ENCODE measurements at places on chromosomes 5 and 9.

DNA sequence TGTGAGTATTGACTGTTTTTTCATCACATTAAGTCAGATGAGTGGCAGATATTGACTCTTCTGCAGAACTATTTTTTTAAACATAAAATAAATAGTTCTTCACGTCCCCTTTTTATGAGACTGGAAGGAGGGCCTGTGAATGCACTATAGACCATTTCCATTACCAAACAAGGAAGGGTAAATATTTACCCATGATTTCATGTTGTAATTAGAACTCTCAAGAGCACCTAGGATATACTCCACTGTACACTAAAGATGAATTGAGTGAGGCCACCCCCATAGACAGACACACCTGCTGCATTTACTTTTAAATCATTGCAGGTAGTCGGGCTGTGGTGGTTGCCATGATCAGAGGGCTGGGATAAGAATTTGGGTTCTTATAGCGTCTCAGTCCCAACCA is 22.6 kb downstream of the SLC36A1 start:
- DNase-seq, result no peak

- DNase-seq, result no peak
Measured at GRCh38 chr5:150190987-150191386, 1.1 kb downstream of the SLC6A7 start.

- no peak for DNase-seq
Measured at GRCh38 chr9:5536684-5537083, 26.4 kb downstream of the PDCD1LG2 start.

GRCh38 chr5:81633891-81634290 is 117.0 kb downstream of the SSBP2 start:
- no peak for DNase-seq

GRCh38 chr9:4339836-4340560 is 40.1 kb upstream of the GLIS3 start:
- DNase-seq, result peak; percentile 26

DNA sequence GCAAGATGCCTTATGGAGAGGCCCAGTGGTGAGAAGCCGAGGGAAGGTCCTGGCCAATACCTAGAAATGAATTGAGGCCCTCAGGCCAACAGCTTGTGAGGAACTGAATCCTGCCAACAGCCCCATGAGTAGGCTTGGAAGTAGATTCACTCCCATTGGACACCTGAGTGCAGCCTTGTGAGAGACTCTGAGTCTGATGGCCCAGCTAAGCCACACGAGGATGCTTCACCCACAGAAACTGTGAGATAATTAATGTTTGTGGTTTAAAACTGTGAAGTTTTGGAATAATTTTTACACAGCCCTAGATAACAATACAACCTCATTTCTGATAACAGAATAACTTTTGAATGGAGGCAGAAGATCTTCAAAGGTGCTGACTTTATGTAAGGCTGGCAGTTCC is 65.9 kb upstream of the DAP start:
- DNase-seq, result no peak

- DNase-seq, result no peak
Measured at GRCh38 chr9:70091572-70091971, 47.9 kb downstream of the MAMDC2 start.

- DNase-seq, result no peak
Measured at GRCh38 chr5:33457126-33457525, 16.4 kb downstream of the TARS1 start.

DNA sequence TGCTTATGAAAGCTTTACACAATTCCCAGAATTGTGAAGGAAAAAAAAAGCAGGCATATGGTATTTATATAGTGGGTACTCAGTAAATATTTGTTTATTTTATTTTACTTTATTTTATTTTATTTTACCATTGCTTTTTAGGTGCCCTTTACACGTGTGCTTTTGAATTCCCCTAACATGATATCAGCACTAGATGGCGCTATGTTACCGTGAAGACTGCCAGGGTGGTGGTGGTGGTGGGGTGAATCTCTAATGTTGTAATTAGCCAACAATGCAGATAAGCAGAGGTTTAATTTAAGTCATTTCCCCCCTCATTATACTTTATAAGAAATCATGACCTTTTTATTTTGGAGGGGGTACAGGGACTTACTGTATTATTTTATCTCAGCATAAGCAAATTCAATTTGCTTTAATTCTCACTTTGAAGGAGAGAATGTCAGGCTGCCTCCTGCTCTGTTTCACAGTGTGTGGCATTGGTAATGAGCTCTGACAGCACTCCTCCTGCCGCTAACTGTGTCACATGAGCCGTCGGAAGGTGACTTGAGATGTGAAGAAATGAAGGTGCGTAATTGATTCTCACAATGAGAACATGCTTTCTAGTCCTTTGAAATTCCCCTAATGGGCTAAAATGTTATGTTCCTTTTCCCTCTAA is 165.6 kb downstream of the YTHDC2 start:
- peak; percentile 50 for DNase-seq

DNA sequence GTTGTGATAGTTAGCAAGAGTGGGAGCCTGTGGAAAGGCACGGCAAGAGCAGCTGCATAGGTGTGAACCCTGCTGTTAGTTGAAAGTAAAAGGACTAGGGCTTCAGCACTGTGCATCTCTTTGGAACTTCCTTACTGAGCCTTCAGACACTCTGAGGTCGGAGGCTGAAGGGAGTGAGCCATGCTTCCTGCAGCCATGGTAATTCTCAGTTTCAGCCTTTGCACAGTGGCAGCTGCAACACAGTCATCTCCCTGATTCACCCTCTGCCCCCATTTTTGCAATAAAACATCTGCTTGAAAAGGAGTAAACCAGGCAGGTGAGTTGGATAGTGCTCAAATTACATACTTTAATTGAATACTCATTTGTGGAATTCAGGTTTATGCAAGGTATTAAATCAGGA is 6.5 kb upstream of the TLE4 start:
- DNase-seq, result no peak

GRCh38 chr5:159504857-159505304 is 174.6 kb upstream of the IL12B start:
- DNase-seq, result peak; percentile 86

DNA sequence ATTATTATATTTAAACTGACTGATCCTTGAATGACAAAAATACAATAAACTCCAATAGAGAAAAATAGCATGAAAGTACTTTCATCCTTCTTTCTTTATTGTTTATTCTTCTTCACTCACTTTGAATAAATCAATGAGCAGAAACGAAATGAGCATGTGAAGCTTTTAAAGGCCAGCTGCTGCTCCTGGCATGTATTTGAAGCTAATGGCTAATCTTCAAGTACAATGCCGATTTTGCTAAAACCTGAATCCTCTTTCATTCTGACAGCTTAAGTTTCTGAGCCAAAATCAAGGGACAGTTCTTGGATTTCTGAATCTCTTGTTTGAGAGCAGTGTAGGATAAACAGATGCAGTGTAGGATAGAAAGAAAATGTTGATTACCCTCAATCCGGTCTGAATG is 237.3 kb downstream of the CDH10 start:
- no peak for DNase-seq

DNA sequence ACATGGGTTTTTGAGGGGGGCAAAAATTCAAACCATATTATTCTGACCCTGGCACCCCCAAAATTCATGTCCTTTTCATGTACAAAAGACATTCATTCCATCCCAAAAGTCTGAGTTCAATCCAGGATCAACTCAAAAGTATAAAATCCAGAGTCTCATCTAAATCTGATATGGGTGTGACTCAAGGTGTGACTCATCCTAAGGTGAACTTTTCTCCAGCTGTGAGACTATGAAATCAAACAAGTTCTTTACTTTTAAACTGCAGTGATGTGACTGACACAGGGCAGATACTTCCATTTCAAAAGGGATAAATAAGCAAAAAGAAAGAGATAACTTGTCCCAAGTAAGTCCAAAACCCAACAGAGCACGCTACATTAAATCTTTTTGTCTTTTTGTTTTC is 20.6 kb upstream of the CYLC2 start:
- DNase-seq, result no peak

DNA sequence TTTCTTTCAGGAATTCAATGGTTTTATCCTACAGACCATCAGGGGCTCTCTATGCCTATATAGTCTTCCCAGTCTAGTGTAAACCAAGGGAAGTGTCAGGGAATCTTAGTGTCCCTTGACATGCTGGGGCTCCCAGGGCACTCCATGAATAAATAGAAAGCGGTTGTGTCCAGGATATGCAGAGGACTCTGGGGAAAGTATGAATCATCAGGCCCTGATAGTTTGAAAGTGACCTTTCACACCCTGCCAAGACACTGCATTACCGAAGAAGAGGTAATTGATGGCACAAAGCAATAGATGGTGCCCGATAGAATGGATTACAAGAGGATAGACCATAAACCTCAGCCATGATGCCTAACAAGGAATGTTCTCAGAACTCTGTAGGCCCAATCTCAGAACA is 163.3 kb upstream of the DAPK1 start:
- DNase-seq, result no peak

- DNase-seq, result no peak
Measured at GRCh38 chr5:101955891-101956290, 340.2 kb downstream of the SLCO4C1 start.

Data from AG08395 (cell line).